ENCODE measurements at places on chromosomes 16 and 17. TPM values are rescaled to one million over a fixed set of nuclear protein-coding genes. Genes with fewer than 3 reads are reported as not detected.

KRTAP1-1 gene
- total RNA-seq, result not detected

MYH3 gene
- 4.2 TPM for total RNA-seq

ITGAD gene
- not detected for total RNA-seq

KRTAP2-3 gene
- not detected for total RNA-seq

ALOX12 gene
- 0.63 TPM for total RNA-seq

ACE gene
- 7.6 TPM for total RNA-seq

WFIKKN1 gene
- 5.5 TPM for total RNA-seq

BAIAP3 gene
- total RNA-seq, result 2.6 TPM

TERB1 gene
- total RNA-seq, result not detected

CPNE7 gene
- 11.8 TPM for total RNA-seq

USP7 gene
- 80.7 TPM for total RNA-seq

ABCC11 gene
- 0.03 TPM for total RNA-seq

- DNase-seq, result no peak
These were observed 28.6 kb upstream of the HYDIN start for GRCh38 chr16:71259086-71259485.

- DNase-seq, result no peak
These were observed 5.5 kb downstream of the KRT15 start for GRCh38 chr17:41513168-41513547.

DNA sequence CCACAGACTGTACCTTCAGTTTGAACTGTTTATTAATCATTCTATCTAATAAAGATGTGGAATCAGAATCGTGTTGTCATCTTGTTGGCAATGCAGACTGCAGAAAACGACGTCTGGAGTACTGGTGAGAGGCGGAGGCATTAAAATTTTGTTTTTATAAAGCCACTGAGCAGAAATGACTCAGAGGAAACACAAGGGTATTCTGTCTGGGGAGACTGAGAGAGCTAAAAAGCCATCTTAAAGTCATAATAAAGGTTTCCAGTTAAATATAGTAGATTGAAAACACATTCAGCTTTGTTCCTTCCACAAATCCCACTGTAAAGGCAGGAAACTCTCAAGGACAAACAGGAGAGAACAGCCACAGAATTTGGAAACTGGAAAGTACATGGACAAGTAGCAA, 74.2 kb downstream of the CPPED1 start:
- DNase-seq, result no peak

- peak; percentile 27 for DNase-seq
These were observed 13.1 kb upstream of the LASP1NB start for GRCh38 chr17:38912221-38912813.

DNA sequence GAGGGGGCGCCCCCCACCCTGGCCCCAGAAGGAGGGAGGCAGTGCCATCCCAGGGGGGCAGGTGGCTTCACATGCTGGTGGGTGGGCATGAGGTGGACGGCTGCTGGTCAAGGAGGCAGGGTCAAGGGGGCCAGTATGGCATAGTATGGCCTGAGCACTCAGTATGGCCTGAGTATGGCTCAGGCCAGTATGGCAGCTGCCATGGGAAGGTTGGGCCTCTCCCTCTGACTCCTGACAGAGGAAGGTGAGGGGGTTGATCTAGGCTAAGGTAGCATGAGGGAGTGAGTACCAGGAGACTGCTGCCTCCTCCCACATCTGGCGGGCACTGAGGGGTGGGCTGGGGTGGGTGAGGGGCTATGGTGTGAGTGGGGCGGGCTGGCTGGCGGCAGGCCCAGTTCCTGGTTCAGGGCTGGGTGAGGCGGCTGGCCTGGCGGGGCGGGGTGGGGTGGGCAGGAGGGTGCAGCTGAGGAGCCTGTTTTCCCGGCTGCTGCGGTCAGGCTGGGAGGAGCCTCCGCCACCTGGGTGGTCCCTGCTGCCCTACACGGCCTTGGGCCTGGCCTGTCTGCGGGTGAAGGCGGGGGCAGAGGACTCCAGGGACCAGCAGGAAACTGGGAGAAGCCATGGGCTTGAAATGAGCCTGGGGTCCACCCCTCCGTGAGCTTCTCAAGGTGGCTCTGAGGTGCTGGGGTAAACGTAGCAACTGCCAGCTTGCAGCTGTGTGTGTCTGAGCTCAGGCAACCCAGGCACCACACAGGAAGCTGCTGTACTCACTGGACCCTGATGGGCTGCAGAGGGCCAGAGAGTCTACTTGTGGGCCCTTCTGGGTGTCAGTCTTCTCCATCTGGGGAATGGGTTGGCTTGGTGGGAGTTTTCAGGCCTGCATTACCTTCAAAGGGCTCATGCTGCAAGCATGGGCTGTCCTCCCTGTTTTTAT, 57.0 kb downstream of the RAI1 start:
- DNase-seq, result peak; percentile 91

DNA sequence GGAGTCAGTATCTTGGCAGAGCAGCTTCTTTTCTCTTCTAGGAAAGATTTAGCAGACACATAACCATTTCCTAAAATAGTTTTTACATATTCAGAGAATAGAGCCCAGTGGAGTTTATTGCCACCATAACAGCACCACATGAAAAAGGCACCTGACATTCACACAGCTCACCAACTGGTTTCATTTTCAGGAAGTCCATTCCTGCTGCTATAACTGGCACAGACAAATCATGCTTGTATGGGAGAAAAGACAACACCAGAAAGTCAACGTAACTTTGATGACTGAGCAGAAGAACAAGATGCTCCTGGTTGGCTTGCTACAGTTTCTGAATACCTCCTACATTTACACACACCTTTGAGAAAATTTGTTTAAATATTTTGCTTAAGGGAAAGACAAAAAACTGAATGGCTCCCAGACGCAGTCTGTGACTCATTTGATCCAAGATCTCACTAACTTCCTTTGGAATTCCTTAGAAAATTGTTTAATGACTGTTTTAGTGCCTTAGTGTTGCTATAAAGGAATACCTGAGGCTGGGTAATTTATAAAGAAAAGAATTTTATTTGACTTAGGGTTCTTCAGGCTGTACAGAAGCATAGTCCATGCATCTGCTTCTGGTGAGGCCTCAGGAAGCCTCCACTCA, 1380.6 kb downstream of the CDH8 start:
- DNase-seq, result no peak

GRCh38 chr16:57704905-57705852, 10.6 kb downstream of the DRC7 start:
- DNase-seq, result no peak

- DNase-seq, result no peak
These were observed at the start of gene CHD9NB for GRCh38 chr16:53052519-53053501. TSS of gene CHD9NB (minus strand) at chr16:53052897. CDS start at chr16:53044158, 8,739 bp downstream.

DNA sequence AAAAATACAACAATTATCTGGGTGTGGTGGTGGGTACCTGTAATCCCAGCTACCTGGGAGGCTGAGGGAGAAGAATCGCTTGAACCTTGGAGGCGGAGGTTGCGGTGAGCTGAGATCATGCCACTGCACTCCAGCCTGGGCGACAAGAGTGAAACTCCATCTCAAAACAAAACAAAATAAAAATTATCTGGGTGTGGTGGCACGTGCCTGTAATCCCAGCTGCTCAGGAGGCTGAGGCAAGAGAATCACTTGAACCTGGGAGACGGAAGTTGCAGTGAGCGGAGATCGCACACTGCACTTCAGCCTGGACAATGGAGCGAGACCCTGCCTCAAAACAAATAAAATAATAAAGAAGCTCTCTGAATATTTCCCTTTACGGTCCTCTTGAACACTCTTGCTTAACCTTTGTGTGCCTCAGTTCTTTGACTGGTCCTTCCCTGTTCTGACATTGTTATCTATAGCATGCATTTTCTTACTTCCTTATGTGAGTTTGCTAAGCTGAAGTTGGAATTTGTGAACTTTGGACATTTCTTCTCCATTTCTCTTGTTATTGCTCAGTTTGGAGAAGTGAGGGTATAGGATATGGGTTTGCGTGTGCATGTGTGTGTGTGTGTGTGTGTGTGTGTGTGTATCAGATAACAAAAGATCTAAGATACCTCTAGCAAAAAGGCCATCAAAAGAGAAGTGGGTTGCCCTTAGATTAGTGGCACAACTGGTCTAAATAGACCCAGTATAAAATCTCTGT, 29.7 kb upstream of the WSB1 start:
- no peak for DNase-seq

DNA sequence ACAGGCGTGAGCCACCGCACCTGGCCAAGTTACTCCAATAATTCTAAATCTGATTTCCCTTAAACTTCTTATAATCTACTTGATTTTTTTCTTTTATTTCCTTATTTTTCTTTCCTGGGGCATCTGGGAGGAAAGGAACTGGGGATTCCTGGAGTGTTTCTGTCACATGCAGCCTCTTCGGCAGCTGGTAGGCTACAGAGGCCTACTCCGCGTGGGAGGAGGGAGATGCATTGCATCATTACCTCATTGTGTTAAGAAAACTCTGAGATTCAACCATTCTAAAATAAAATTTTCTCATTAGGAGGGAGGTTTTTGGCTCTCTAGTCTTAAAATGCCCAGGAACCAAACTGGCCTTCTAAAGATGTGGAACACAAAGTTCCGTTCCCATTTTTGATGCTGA, 64.0 kb downstream of the SOX9 start:
- no peak for DNase-seq

DNA sequence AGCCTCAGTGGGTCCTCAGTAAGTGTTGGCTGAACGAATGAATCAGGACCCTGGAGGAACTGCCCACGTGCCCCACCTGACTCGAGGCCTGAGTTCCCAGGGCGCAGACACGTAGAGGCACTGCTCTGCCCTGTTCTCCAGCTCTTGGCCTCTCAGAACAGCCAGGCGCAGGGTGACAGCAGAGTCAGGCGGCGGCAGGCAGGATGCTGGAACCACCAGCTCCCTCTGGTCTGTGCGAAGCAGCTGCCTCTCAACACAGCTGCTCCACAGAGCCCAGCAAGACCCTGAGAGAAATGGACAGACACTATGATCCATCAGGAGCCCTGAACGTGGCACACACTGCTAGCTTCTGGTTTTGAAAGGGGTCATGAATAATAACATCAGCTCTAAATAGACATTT, 53.1 kb upstream of the BCO1 start:
- DNase-seq, result no peak

- peak; percentile 90 for DNase-seq
These were observed 14.9 kb upstream of the CBFB start for GRCh38 chr16:67013823-67014633.

DNA sequence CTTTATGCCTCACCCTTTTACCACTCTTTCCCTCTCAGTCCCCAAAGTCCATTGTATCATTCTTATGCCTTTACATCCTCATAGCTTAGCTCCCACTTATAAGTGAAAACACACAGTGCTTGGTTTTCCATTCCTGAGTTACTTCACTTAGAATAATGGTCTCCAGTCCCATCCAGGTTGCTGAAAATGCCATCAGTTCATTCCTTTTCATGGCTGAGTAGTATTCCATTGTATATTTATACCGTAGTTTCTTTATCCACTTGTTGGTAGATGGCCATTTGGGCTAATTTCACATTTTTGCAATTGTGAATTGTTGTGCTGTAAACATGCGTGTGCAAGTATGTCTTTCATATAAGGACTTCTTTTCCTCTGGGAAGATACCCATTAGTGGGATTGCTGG, 597.3 kb downstream of the WWOX start:
- DNase-seq, result no peak

DNA sequence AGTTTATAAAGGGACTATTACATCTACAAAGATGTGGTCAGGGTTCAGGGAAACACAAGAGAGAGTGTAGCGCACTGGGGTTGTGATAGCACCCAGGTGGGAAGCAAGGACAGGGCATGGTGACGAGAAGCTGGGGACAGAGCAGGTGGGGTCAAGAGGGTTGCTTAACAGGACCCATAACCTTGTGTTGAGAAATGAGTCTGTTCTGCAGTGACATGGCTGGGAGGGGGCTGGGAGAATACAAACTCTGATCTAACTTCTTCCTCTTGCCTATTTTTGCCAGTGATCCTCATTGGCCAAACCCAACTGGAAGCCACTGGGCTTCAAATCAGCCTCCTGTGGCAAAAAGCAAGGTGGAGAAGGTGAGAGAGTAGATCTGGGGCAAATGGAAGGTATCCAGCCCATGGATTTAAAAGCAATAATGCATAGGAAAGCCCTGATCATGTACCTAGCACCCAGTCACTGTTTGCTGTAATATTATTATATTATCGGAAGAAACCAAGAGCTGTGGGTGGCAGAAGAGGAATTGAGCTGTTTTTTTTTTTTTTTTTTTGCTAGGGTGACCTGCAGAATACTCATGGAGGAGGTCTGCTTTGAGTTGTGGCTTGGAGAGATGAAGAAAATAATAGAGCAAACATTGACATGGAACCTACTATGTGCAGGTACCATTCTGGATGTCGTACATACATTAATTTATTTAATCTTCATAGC, 76.9 kb upstream of the ZFHX3 start:
- DNase-seq, result no peak

DNA sequence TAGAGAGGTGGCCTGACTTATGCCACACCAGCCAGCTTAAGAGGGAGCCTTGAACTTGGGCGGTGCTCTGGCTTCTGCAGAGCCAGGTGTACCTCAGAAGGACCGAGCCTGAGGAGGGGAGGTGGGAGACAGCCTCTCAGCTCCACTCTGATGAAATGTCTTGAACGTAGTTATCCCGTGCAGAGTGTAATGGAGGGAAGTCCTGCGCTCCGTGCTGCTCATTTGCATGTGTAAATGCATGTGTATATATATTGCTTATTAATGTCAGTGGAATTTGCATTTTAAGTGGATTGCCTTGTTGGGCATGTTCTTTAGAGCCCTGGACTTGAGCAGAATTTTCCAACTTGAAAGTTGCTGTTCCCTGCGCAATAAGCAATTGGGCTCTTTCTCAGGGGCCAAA, 264.9 kb upstream of the SDK2 start:
- no peak for DNase-seq

GRCh38 chr16:30656974-30657865, 1.0 kb upstream of the FBRS start:
- DNase-seq, result no peak

GRCh38 chr16:30060346-30060745, 5.2 kb upstream of the ALDOA start:
- DNase-seq, result no peak

- no peak for DNase-seq
These were observed 27.3 kb downstream of the C17orf75 start for GRCh38 chr17:32314636-32315035.

DNA sequence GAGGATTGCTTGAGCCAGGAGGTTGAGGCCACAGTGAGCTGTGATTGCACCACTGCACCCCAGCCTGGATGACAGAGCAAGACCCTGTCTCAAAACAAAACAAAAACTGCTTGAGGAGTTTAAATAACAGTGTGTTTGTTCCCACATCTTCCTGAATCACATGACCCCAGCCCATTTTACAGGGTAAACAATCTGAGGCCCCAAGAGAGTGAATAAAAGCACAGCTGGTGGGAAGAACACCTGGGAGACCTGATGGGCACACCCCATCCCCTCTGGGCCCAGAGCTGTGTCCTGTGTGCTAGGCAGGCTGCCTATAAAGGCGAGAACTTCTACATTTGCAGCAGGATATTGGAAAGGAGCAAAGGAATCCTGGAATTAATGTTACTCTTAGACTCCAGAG, 69.6 kb downstream of the PLXDC1 start:
- no peak for DNase-seq

DNA sequence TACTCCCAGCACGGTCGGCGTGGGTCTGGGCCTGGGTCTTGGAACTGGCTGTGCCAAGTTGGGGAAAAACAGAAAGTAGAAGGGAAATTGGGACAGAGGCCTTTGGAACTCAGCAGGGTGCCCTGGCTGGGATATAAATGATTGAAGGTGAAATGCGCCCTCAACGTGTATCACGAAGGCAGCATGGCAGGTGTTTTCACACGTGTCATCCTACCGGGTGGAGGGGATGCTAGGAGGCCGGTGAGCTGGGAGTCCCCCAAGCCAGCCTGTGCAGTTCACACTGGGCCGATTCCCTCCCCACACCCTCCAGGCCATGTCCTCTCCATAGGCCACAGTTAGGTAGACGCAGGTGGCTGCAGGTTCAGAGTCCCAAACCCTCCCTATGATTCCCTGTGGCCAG, 6.0 kb downstream of the TNFAIP1 start:
- no peak for DNase-seq

Data from H7 (cell line).